ENCODE measurements at places on chromosomes 4 and X. TPM values are rescaled to one million over a fixed set of nuclear protein-coding genes. Genes with fewer than 3 reads are reported as not detected.

DNA sequence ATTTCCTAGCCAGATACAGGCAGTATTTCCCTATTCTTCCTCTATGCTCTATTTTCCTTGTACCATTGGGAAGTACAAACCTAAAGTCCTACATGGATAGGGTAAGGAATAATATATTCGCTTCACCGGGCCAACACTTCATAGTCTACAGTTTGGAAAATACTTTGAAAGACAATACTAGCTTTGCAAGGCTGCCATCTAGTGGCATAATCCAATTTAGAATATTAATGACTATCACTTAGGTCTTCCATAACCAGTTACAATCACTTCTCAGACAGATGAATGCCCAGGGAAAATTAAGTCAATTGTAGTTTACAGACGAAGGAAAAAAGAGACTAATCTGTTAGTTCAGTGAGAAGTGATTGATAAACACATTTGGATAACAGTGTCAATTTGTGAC, 141.0 kb upstream of the FAM47C start:
- H3K36me3 ChIP-seq, result no peaks in the 10 kb centered on the region
- no peaks in the 10 kb centered on the region for H3K27me3 ChIP-seq
- H3K27ac ChIP-seq, result no peak overlapping the region
- DNase-seq, result peak; percentile 3
- H3K4me3 ChIP-seq, result no peak overlapping the region

The SORCS2 gene
- not detected for total RNA-seq

DNA sequence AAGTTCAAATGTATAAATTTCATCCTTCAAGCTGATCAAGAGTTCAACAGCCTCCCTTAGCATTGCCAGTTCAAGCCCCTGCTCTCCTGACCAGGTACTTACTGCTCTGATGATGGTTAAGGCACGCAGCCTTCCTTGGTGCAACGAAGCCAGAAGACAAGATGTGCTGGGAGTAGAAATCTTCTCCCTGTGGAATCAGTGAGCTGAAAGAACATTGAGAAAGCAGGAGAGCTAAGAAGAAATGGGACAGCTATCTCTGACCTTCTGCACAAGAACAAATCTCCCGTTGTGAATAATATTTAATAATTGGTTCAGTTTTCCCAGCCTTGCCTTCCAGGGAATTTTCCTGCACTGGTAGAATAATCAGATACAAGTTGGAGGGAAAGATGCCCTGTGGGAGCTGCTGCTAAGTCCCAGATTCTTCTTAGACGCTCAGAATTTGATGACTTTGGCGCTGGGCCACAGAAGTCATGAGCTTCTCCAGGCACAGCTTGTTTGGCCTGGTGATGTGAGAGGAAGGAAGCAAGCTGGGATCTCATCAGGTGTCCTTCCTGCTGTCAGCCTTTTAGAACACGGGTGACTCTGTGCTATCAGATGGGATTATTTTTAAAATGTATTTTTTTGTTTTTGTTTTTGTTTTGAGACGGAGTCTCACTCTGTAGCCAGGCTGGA, 77.8 kb downstream of the CD38 start:
- DNase-seq, result no peak
- H3K4me3 ChIP-seq, result no peak overlapping the region
- H3K4me1 ChIP-seq, result no peaks in the 10 kb centered on the region
- H3K36me3 ChIP-seq, result peaks cover 5% of the 10 kb centered on the region
- H3K27ac ChIP-seq, result no peak overlapping the region

The PDZD4 gene
- 0.44 TPM for total RNA-seq

The TCEAL4 gene
- 9.3 TPM for total RNA-seq

DNA sequence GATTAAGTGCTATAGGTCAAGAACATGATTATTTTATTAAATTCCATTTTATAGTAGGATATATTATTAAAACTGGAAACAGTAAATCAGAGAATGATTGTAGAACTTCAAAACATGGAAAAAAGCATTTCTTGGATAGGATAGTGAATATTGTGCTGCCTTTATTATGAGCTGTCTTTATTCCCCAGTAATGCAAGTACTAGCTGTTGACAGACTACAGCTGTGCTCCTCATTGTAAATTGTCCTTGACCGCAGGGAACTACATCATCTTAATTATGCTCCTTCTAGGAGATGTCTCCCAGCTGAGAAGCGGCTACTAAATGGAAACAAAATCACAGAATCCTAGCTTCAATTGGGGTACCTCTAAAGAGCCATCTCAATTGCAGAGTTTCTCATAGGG, 1457.2 kb upstream of the PCDH7 start:
- no peaks in the 10 kb centered on the region for H3K36me3 ChIP-seq
- H3K27me3 ChIP-seq, result no peaks in the 10 kb centered on the region
- no peak overlapping the region for H3K4me3 ChIP-seq
- DNase-seq, result no peak
- H3K4me1 ChIP-seq, result no peaks in the 10 kb centered on the region
- no peak overlapping the region for H3K27ac ChIP-seq

DNA sequence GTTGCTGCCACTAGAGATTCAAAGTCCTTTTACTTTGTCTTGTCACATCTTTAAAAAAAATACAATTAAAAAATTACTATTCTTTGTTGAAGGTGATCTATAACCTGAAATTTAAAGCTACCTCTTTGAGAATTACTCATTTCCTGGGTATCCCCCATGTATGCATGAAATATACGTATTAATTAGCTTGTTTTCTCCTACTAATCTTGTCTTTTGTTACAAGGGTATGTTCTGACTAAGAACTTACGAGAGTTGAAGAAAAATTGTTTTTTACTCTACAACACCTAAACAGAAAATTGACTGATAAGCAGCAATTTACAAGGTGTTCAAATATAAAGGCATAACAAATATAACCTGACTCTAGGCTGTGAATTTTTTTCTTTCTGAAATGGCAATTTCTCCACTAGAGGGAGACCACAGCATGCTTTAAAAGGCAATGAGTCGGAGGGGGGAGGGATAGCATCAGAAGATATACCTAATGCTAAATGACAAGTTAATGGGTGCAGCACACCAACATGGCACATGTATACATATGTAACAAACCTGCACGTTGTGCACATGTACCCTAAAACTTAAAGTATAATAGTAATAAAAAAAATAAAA, 249.6 kb downstream of the OPHN1 start:
- H3K4me3 ChIP-seq, result no peak overlapping the region
- H3K27ac ChIP-seq, result no peak overlapping the region
- H3K36me3 ChIP-seq, result no peaks in the 10 kb centered on the region
- no peak for DNase-seq

Data from naive thymus-derived CD4-positive, alpha-beta T cell (primary cell).